Omental fat pad (tissue), 4 donors: ENCODE measurements at places on chromosomes 7 and 10. TPM values are rescaled to one million over a fixed set of nuclear protein-coding genes. Genes with fewer than 3 reads are reported as not detected.

GRCh38 chr10:20748551-20748950 is 148.6 kb downstream of the NEBL start:
- DNase-seq: no peak

- no peak for DNase-seq
Observed at GRCh38 chr10:125816548-125816947, 6.5 kb downstream of the UROS start.

Gene LBX1
- not detected for total RNA-seq

GRCh38 chr7:147861945-147862344 is 728.6 kb upstream of the C7orf33 start:
- DNase-seq: no peak

DNA sequence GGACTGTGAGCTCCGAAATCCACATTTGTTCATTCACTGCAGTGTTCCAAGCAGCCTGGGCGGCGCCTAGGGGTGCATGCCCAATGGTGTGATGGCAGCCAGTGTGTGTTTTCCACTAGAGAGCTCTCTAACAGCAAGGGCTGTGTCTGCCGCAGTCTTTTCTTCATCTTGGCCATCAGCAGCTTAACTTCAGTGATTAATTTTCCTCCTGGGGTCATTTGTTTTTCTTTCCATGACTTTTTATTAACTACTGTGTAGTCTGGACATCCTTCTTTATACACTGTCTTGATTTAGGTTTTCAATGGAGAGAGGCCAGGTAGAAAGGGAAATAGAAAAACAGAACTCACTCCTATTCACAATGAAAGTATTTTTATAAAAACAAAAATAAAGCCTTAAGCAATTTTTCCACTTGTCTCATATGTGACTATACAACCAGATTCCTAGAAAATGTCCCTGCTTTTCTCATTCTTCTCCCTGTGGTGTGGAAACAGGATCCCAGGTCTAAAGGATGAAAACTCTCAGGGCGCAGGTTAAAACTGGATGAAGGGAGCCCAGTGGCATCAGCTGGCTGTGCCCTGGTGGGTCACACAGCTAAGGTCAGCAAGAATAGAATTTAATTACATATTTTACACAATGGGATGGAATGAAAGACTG is 176.8 kb downstream of the PKD1L1 start:
- no peak for DNase-seq

- DNase-seq: no peak
Observed at GRCh38 chr7:128221929-128222403, 19.1 kb upstream of the LEP start.

GRCh38 chr7:44141221-44141850 is at the start of gene MYL7:
Gene MYL7 (minus strand): TSS chr7:44141332. CDS start chr7:44141305, 27 bp downstream.
- no peak for DNase-seq

GRCh38 chr10:14952851-14953423 is 959 bp downstream of the DCLRE1C start:
- no peak for DNase-seq

Gene PRLHR
- total RNA-seq: not detected

GRCh38 chr10:116097239-116097784 is 175.7 kb downstream of the GFRA1 start:
- no peak for DNase-seq

- no peak for DNase-seq
Observed at GRCh38 chr7:157795199-157795598, 458.4 kb downstream of the DNAJB6 start.

Gene ACTL6B
- total RNA-seq: not detected

DNA sequence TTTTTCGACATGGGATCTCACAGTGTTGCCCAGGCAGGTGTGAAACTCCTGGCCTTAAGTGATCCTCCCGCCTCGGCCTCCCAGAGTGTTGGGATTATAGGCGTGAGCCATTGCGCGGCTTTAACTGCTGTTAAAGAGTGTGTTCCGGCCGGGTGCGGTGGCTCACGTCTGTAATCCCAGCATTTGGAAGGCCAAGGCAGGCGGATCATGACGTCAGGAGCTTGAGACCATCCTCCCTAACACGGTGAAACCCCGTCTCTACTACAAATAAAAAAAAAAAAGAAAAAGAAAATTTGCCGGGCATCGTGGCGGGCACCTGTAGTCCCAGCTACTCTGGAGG is 1.1 kb downstream of the RABGEF1 start:
- no peak for DNase-seq

Gene OPN4
- not detected for total RNA-seq

GRCh38 chr7:2227699-2228098 is 5.0 kb downstream of the MAD1L1 start:
- DNase-seq: no peak

- no peak for DNase-seq
Observed at GRCh38 chr7:22604246-22604645, 104.3 kb upstream of the STEAP1B start.

DNA sequence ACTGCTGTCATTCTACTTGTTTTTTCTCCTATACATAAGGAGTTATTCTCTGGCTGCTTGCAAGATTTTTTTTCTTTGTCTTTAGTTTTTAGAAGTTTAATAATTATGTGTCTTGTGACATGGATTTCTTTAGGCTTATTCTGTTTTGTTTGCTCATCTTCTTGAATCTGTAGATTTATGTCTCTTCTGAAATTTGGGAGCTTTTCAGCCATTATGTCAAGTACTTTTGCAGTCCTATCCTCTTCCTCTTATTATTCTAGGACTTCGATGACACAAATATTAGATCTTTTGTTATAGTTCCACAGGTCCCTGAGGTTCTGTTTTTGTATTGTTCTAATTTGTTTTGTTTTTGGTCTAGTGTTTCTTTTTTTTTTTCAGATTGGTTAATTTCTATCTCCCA is 13.9 kb upstream of the SGPL1 start:
- DNase-seq: no peak

- DNase-seq: no peak
Observed at GRCh38 chr7:41830271-41830670, 127.4 kb upstream of the INHBA start.

Gene FRAT2
- total RNA-seq: 8.4 TPM

DNA sequence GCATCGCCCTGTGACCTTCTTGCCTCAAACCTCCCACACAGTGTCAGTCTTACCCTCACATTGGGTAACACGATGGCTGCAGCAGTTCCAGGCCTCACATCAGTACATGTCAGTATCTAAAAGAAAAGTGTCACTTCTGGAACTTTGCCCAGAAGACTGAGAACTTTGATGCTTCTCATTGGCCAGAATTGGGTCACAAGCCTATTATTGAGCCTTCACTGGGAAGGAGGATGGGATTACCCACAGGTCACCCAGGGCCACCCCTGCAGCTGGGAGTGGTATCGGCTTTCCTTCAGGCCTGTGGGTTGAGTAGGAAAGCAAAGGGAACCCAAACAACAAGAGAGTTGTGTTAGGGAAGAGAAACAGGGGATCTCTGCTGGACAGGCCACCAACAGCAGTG is 111.5 kb downstream of the NPY start:
- no peak for DNase-seq

DNA sequence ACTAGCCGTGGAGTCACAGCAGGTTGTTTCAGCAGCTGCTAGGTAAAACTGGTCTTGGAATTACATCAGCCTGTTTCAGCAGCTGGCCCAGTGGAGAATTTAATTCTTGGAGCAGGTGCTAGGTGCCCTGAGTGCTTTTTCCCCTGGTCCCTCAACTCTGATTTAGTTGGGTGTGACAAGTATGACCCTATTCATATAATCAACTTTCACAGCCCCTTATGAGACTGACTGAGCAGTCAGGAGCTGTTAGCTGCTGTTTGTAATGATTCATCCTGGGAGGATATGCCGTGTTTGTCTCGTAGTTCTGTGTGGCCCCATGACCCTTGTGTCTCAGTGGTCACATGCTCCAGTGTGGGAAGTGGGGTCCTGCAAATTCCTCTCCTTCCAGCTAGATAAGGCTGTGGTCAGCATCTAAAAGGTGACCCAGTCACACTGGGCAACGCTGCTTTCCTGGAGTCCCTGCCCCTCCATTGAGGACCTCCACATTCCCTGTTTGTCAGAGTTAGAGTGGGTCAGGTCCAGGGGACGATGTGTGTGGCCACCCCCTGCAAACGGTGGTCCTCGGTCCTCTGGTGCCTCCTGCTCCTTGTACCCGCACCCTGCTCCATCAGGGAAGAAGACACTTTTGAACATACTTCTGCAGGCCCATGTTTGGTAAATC is 28.3 kb downstream of the TBATA start:
- no peak for DNase-seq

DNA sequence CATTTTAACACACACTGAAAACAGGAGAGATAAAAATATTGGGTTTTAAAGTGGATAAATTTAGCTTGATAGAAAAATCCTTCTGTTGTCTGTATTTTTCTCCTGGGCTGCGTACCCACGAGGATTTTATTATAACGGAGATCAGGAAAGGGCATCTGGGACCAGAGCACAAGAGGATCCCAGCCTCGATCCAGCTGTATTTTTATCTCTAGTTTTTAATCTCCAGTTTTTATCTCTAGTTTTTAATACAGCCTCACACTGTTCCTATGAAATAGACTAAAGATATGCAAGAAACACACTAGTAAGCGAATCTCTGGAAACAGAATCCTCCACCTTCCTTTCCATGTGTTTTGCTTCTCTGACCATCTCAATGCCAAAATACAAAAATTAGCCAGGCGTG is 295.2 kb downstream of the FRMD4A start:
- DNase-seq: no peak

Gene PILRA
- 36.9 TPM for total RNA-seq

DNA sequence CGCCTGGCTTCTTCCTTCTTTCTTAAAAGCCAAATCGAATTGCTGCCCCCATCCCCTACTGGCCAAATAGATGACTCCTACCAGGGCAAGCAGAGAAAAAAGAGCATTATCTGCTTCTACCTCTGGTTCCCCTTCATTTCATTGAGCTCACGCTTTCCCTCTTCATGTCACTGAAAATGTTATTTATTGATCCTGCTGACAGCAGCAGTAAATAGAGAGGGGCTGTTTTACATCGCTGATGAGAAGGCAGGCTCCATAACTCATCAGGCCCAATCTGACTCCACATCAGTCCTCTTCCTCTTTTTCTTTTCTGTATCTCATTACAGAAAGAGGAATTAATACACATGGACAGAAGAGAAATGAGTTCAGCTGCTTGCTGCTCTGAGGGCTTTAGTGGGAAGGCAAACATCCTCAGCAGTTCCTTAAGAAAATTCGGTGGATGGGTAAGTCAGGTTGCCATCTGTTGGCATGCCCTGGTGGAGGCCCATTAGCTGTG is 904.1 kb downstream of the KCNMA1 start:
- no peak for DNase-seq

Gene GIMAP5
- total RNA-seq: 146 TPM

Gene AFAP1L2
- 4.7 TPM for total RNA-seq
